LoVo (cell line): ENCODE measurements at places on chromosomes 12 and 14.

- DNase-seq: no peak
These were observed 7.0 kb downstream of the STON2 start for GRCh38 chr14:81392976-81393643.

- no peak for DNase-seq
These were observed 14.1 kb downstream of the STAB2 start for GRCh38 chr12:103600967-103601728.

GRCh38 chr12:57893431-57894353, 47.2 kb upstream of the CTDSP2 start:
- no peak for DNase-seq

GRCh38 chr14:70931008-70931407, 23.7 kb downstream of the PCNX1 start:
- DNase-seq: no peak

DNA sequence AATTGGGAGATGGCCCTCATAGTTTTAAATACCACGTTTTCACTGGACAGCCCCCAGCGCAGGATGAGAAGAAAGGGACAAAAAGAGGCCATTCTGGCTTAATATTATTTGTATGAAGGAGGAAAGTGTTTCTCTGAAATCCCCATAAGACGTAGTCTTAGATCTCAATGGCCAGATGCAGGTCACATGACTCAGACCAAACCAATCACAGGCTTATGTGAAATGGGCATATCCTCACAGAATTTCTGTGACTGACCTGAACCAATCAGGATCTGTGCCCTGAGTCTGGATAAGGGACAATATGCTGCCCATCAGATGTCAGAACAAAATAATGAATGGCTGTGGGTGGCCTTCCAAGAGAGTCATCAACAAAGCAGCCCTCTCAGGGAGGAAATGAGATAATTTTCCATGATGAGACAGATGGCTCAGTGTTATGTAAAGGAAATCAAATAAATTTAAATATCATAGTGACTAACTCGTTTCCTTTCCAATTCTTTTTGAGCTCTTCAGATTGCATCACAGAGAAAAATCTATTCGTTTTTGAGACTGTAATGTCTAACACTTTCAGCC, 1009.5 kb upstream of the TMEM132C start:
- DNase-seq: no peak

- no peak for DNase-seq
These were observed 21.8 kb downstream of the VDR start for GRCh38 chr12:47882781-47883546.

GRCh38 chr12:6044082-6044481, 80.4 kb downstream of the VWF start:
- DNase-seq: peak; percentile 13

DNA sequence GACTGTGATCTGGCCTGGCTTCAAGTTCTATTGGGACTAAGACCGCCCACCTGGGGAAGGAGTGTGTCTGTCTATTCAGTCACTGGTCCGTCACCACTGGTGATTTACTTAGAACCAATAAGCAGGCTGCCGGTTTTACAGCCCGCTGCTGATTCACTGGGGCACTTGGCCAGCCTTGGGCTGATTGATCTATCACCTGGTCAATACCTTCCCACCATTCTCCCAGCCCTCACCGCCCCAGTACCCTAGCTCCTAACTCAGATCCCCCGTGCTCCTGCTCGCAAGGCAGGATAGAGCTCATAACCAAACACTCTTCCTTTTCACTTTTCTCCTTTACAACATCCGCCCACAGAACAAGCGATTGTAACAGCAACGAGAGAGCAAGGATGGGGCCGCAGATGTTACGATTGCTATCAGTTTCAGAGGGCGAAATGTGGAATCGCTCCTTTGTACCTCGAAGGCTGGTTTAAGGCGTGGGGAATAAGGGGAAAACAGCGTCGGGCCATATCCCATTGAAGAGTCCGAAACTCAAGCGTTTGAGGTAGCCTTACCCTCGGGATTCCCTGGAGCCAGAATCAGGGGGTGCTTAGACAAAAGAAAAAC, 672 bp downstream of the RDH11 start:
- DNase-seq: peak; percentile 88

- no peak for DNase-seq
These were observed 10.6 kb downstream of the EML1 start for GRCh38 chr14:99803803-99804202.

GRCh38 chr12:14846042-14846587, 2.8 kb upstream of the ART4 start:
- no peak for DNase-seq

DNA sequence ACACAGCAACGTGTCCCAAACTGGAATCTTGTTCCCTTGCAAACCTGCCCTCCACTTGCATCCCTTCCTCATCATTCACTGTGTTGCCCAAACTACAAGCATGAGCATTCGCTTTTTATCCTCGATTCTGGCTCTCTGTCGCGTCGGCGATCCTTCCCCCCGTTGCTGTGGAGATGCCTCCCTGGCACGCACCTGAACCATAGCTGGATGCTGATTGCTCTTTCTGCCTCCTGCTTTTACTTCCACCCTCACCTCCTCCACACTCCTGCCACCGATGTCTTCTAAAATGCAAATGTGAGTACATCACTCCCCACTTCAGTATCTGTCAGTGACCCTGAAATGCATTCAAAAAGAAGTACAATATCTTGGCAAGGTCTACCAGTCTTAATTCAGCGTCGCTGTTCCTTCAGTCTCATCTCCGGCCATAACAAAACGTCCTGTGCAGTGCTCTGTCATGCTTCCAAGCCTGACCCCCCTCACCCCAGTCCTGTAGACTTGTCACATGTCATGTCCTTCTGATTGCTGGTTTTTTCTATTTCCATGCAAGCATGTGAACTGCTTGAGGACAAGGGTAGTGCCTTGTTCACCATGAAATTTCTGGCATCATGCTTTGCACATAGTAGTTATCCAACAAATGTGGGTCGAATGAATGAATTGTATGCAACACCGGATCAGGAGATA, 2.5 kb upstream of the PPP2R5C start:
- DNase-seq: no peak

DNA sequence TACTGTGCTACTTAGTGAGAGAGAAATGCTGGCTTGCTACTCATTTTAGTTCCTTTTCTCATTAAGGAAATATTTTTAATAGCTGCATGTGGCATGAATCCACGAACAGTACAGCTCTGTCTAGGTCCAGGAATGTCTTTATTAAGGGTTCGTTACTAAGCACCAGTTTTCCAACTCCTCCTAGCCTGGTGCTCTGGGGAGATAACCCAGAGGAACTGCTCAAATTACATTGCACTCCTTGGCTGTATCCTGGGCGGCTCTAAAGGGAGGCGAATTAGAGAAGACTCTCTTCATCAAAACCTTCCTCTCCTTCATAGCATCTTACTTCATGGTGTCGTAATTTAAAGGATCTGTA, 101.3 kb downstream of the PPM1A start:
- DNase-seq: no peak

DNA sequence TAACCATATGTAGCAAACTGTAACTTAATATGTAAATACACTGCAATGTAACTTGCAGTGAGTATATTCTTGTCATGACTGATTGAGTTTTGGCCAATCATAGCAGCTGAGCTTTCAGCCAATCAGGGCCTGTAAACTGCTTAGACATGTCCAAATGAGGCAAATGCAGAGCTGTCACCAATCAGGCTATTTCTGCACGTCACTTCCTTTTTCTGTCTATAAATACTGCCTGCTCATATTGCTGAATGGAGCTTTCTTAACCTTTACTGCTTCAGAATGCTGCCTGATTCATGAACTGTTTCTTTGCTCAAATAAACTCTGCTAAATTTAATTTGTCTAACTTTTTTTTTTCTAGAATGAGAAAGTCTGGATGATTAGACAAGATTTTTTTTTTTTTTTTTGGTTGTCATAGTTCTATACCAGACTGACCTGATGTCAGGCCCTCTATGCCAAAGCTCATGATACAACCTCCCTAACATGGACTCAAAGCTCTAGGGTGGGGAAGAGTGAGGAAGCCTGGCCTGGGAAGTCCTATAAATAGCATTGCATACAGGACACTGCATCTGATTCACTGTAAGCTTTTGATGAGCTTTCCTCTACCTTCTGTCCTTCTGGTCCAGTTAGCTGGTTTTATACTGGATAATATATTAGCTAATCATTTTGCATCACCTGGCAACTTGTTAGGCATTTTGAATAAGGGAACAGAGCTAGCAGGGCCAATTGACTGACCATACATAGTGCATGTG, 12.0 kb downstream of the MGP start:
- DNase-seq: no peak

DNA sequence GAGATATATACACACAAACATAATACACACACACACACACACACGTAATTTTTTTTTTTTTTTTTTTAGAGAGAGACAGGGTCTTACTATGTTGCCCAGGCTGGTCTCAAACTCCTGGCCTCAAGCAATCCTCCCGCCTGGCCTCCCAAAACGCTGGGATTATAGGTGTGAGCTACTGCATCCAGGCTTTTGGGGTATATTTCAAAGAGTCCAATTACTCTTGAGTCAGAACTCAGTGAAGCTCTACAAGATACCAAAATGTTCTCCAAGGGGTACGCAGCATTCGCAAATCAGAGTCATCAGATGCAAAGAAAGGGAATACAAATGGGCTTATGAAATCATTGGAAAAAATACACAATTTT, 54.0 kb downstream of the PHLDA1 start:
- DNase-seq: no peak

DNA sequence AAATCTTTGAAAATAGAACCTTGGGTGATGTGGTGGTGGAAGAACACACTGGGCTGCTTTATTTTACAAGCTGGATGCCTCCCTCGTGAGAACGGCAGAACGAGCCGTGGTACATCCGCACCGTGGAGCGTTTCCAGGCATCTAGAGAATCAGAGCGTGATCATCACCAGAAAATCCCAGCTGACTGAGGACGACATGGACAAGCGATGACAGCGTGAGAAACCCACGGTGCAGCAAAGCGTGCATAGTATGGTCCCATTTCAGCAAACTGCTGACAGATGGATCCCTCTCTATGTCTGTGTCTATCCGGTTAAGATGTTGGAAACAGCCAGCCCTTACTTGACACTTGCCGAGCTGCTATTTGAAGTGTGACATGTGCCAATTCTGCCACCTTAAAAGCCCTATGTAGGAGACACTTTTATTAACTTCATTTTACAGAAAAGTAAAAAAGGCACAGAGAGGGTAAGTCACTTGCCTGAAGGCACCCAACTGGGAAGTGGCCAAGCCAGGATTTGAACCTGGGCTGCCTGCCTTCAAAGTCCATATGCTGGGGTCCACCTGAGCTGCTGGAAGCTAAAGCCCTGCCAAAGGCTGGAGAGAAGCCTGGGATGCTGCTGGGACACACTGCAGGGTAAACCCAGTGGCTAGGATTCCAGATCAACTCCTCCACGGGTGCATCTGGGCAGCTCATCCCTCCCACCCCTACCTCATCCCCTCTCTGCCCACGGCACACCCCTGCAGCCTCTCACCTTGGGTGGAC, 14.9 kb downstream of the SCARB1 start:
- DNase-seq: no peak

GRCh38 chr14:76957224-76957891, 71.2 kb downstream of the IRF2BPL start:
- no peak for DNase-seq

- no peak for DNase-seq
These were observed 241.4 kb downstream of the ETNK1 start for GRCh38 chr12:22866406-22866805.

DNA sequence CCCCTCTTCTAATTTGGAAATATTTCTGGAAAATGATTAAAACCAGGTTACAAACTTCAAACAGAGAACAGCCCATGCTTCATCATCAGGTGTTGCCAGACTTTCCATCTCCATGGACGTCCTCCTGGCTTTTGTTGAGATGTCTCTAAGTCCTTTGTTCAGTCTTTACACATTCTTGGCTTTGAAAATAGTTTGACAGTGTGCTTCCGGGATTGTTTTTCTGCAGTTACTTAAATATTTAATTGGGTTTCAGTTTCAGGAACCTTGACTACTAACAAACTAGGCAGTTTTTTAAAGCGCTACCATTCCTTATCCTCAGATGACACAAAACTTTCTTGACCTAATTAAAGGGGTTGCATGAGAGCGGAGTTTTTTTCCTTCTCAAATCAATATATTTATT, 47.8 kb downstream of the GOLGA5 start:
- no peak for DNase-seq

- DNase-seq: no peak
These were observed 58.2 kb upstream of the FLRT2 start for GRCh38 chr14:85471744-85472143.

- DNase-seq: no peak
These were observed 11.4 kb upstream of the CMKLR1 start for GRCh38 chr12:108350511-108350910.

DNA sequence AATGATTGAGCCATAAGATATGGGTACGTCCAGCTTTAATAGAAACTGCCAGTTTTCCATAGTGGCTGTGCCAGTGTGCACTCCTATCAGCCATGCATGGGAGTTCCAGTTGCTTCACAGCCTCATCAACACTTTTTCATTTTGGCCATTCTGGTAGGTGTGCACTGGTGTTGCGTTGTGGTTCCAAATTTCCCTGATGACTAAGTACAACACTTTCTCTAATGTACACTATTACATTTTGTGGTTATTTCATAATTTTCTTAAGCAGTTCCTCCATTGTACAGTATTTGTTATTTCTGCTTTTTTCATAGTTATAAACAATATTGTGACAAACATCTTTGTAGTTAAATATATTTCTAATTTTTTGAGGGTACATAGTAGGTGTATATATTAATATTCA, 21.5 kb upstream of the OAS1 start:
- DNase-seq: no peak

DNA sequence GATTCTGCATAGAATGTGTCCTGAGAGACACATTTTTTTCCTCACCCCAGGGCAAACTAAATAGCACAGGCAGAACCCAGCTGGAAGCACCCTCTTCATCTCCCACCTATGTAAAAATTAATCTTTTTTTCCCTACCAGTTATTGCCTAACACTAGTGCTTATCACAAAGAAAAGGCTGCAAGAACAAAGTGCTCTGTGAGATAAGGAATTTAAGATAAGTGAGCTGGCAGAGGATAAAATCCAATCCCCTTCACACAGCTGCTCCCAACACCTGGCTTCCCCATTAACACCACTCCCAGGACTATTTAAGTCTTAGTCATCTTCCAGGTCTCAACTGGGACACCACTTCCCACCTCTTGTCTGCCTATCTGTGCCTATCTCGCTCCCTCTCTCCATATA, 75.2 kb downstream of the TTC9 start:
- DNase-seq: peak; percentile 80
